ENCODE measurements at places on chromosomes 5 and 9.
A peak's percentile ranks its signal among the peaks of the same experiment; 100 is the strongest.

DNA sequence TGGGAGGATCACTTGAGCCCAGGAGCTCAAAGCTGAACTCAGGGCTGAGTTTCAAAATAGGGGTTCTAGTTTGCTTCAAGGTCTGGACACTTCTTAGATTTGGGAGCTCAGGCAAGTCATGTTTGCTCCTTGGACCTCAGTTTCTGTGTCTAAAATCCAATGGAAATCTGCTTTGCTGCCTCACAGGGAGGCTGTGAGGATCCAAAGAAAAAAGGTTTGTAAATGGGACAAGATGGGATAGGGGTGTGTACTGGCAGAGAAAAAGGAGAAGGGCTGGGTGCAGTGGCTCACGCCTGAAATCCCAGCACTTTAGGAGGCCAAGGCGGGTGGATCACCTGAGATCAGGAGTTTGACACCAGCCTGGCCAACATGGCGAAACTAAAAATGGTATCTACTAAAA lies 39.6 kb upstream of the SH3PXD2B start:
- no peak for DNase-seq

DNA sequence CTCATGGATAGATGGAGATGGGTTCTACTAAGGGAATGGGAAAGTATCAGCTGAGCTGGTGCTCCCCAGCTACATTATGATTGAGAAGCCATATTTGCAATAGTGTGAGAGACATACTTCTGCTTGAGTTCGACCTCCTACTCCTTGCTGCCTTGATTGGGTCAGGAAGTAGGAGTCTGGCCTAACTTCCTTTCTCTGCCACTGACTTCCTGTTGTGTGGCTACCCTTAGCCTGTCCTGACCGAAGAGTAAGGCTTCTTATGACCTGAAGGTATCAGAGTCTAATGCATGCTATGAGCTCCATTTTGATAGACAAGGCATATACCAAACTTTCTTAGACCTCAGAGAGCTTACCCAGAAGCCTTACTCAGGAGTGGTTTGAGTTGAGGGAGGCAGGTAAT lies 53.9 kb downstream of the OSTF1 start:
- no peak for DNase-seq

DNA sequence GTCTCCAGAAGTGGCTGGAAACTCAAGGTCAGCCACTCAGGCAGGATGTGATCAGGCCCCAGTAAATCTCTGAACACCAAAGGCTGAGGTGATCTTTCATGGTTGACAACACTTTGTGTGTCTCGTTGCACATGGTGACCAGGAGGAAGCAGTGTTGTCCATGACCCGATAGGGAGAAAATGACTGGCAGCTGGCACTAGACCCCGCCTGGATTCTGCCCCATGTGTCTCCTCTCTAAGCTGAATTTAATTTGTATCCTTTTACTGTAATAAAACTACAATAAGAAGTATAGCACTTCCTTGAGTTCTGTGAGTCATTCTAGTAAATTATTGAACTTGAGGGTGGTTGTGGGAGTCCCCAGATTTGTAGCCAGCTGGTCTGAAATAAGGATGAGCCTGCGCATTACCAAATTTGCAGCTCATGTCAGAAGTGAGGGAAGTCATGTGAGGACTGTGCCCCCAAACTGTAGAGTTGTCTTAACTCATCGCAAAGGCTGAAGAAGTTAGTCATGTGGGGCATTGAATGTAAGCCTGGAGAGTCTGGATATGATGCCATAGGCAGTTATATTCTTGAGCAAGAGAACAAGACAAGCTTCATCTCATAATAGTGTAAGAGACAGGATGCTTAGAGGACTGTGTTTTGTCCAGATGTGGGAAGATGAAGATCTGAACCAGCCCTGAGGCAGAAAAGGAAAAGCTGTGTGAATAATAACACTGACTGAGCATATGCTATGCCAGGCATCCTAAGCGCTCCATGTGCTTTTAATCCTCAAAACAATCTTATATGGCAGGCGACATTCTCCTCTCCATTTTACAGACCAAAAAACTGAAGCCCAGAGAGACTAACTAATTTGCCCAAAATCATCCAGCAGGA lies 55.9 kb downstream of the TMEM215 start:
- peak; percentile 0 for DNase-seq

- DNase-seq, result peak; percentile 87
These were observed 375.5 kb downstream of the PDE4D start for GRCh38 chr5:59517926-59518585.

DNA sequence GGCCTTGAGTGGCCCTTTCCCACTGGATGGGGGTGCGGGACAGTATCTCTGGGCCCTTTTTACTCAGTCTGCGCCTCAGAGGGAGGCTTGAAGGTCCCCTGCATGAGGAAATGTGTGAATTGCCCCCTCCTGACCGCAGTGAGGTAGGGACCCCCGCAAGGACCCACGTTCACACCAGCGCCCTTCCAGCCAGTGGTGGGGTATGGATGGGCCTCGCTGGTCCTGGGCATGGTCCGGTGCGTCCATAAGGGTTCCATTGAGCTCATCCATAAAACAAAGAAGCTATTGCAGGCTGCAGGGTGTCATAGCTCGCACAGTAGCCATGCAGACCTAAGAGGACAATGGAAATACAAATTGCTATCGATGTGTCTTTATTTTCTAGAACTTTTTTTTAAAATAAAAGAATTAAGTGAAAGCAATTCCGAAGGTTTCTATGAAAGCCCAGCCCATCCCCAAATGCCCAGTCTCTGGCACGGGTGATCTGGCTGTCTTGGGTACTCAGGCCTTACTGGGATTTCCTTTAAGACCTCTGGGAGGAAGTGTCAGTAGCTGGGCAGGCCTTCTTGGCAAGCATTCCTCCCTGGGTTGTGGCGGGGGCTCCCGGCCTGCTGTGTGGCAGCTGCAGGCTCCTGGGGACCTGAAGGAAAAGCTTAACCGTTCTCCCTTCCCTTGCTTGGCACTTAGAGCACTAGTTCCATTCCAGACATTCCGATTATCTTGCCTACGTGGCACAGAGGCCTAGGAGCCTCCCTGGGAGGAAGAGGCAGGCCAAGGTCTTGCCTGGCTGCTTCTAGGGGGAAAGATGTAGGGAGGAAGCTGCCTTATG lies 1.5 kb upstream of the SEMA5A start:
- peak; percentile 59 for DNase-seq

DNA sequence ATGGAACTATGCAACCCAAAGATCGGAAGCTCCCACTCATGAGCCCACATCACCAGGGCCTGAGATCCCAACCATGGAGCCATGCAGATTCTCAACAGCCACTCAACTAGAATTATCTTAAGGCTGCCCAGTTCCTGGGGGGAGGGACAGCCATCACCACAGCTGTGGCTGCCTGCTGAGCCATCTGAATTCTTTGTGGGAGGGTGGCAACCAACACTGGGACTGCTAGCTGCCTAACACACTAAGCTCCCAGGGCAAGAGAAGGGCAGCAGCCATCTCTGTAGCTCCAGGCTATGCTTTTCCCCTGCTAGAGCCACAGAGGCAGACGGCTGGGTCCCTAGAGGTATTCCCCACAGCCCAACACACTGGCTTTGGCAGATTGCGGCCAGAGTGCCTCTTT lies 251.3 kb upstream of the GRAMD2B start:
- no peak for DNase-seq

GRCh38 chr9:130549093-130549735 lies 30.2 kb upstream of the FUBP3 start:
- DNase-seq, result no peak

DNA sequence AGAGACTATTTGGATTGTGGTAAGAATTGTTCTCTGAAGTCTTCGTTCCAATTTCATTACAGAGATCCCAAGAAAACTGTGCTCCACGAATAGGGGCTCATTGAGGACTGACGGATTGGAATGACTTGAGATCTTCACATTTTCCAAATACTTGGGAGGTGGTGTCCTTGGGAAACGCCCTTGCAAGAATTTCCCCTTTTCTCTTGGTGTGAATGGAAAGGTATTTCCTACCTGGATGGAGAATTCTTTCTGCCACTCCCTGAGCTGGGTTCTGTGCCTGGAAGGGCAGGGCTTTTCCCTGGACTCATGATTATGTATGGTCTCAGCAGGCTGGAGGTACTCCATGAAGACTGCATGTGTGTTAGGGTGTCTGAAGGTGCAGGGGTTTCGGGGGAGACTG lies 53.9 kb downstream of the SNX18 start:
- no peak for DNase-seq

- DNase-seq, result peak; percentile 86
These were observed 141.8 kb downstream of the YIPF5 start for GRCh38 chr5:144028636-144029035.

DNA sequence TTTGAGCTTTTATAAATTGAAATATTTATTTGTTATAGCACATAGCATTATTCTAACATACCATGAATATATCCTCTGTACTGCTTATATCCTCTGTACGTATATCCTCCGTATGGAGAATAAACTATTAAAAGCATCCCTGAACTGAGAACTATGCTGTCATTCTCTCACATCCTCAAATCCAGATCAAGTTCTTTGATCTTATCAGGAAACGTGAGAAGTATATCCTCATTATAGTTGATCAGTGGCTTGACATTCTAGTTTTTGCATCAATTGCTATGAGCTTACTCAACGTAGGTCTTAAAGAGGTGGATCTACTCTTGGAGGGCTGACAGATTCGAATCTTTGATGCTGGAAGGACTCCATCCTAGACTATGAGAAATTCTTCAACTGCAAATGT lies 37.4 kb downstream of the IL7R start:
- no peak for DNase-seq

GRCh38 chr9:123982535-123982934 lies 29.0 kb upstream of the LHX2 start:
- no peak for DNase-seq
